ENCODE measurements at places on chromosomes 4 and X. TPM values are rescaled to one million over a fixed set of nuclear protein-coding genes. Genes with fewer than 3 reads are reported as not detected.

BLOC1S4 gene
- total RNA-seq: 7.8 TPM

- peak; percentile 58 for DNase-seq
These were observed 673.6 kb upstream of the TENM3 start for GRCh38 chr4:181569553-181569952.

DNA sequence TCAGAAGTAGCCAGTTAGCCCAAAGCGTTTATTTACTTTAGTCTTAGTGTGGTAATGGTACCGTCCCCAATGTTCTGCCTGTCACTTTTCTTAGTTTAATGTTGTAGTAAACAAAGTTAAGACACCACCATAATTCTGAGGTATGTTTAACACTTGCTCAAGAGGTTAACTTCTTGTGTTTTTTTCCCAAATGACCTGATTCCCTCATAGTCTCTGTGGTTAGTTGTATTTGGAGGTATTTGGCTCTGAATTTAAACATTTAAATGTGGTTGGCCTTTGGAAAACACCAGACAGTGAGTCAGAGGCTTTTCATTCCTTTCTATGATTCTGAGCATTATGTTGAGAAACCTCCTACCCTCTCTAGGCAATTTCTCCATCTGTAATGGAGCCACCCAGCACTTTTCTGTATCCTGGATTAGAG, 47.9 kb downstream of the CXCL1 start:
- peak; percentile 89 for DNase-seq

MORC4 gene
- total RNA-seq: 25.8 TPM

ZBTB49 gene
- total RNA-seq: 2.4 TPM

GRCh38 chrX:33161829-33162228, 49.5 kb downstream of the DMD start:
- no peak for DNase-seq

- DNase-seq: peak; percentile 73
These were observed 57.3 kb upstream of the PRSS12 start for GRCh38 chr4:118410138-118410537.

DNA sequence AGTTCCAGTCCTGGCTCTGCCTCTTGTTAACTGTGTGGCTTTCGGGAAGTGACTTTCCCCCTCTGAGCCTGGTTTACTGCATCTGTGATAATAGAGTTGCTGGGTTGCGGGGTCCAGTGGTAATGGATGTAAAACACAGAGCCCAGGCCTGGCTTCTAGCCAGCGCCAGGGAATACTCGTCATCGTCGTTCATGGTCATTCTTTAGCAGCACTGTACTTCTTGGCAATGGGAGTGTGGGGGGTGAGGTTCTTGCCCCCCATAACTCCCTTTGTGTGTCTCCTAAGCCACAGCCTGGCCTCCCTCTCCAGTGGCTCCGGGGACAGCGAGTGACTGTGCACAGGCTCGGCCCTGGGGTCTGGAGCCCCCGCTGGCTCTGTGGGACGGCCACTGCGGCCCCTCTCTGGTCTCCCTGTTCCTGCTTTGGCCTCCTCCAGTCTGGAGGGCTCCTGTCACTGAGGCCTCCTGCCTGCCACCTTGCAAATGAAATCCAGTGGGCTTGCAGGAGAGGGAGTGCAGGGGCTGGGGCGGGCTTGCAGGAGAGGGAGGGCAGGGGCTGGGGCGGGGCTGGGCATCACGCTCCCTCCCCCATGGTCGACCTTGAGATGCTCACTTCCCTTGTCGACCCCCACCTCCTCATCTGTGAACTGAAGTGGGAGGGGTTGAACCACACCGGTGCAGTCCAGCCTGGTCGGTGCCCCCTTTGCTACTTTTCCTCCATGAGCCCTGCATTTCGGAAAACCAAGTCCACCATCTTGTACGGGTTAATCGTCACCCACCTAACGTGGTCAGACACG, 13.2 kb downstream of the PSAPL1 start:
- no peak for DNase-seq

GRCh38 chrX:150763810-150764209, 70.6 kb downstream of the MTMR1 start:
- no peak for DNase-seq

MGARP gene
- total RNA-seq: 0.37 TPM

SPANXA2 gene
- total RNA-seq: not detected

DNA sequence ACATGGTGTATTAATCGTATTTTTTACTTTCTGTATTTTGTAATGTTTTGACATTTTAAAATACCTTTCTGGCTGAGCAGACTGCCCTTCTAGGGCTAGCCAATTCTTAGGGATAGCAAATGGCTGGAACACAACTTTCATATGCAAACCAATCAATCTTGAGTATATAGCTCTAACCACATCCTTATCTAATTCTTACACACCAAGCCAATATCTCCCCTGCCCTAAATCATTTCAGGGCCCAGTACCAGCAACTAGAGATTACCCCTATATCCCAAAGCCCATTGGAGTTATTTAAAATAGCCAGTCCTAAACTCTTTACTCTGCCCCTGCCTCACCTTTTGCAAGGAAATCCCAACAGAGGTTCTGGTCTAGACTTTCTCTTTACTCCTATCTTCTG, 58.3 kb downstream of the INTS12 start:
- no peak for DNase-seq

- DNase-seq: no peak
These were observed 341.3 kb upstream of the MAGEB16 start for GRCh38 chrX:35456891-35457290.

SH2D1A gene
- total RNA-seq: not detected

DNA sequence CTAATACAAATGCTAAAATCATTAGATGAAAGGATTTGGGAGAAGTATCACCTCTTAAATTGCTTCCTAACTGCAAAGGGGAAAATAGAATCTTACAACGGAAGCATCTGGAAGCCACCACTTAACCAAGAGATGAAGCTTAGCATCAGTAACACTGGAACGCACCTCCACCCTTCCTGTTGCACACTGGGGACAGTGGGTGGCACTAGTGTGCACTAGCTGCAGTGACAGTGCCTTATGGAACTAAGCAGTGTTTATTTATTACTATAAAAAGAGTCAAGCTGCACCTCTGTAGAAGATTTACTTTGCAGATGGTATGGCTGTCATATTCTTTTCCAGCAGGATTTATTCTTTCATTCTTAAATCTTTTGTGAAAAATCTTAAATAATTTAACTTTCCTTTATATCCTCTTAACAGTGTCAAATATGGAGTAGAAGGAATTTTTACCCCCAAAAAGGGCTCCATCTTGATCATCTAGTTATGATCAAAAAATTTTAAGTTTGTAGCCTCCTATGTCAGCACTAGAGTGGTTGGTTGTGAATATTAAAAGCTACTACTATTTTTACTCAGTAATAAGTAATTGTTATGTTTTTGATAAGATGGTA, 76.7 kb downstream of the SCD5 start:
- no peak for DNase-seq

DNA sequence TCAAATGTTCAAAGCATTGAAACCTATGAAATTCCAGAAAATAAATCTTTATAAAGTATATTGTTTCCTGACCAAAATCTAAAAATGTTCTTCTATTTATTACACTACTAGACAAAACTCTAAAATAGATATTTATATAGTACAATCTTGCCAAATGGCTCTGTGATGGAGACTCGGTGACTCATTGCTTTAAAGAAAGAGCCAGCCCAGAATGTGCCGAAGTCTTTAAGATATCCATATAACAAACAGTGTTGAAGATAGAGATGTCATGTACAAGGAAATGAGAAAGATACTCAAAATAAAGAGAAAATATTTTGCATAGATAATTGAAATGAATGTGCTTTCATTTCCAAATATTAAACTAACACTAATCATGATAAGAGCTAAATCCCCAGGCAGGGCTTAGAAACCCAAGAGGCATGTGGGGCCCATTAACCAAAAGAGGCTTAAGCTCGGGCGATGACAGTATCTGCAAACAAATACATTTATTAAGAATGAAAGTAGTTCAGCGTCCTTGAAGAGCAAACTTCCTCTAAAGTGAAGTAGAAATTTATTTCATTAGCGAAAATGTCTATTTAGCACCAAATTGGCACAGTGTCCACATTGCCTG, 102.1 kb upstream of the FAM9B start:
- DNase-seq: no peak

GRCh38 chr4:87838205-87838604, 5.4 kb downstream of the MEPE start:
- DNase-seq: no peak

GRCh38 chr4:40241026-40241425, 44.2 kb downstream of the RHOH start:
- DNase-seq: no peak

GRCh38 chrX:21476909-21477308, 102.7 kb downstream of the CNKSR2 start:
- DNase-seq: no peak

LRCH2 gene
- not detected for total RNA-seq

DNA sequence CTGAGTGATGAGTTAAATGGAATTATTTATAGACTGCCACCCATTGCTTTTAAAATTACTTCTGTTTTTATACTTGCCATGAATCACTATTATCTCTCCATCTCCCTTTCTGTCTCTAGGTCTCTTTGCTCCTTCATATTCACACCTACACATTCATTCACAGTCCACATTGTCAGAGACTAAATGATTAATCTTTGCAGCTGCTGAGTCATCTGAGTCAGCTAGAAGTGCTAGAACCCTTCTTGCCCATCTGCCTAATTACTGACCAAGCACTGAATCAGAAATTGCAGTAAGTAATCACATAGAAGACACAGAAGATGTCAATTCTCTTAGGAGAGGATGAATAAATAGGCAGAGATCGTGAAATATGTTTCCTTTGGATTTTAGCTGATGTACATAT, 31.6 kb upstream of the RPS6KA6 start:
- DNase-seq: peak; percentile 38

GRCh38 chr4:136691607-136692006, 840.7 kb downstream of the PCDH18 start:
- no peak for DNase-seq

DNA sequence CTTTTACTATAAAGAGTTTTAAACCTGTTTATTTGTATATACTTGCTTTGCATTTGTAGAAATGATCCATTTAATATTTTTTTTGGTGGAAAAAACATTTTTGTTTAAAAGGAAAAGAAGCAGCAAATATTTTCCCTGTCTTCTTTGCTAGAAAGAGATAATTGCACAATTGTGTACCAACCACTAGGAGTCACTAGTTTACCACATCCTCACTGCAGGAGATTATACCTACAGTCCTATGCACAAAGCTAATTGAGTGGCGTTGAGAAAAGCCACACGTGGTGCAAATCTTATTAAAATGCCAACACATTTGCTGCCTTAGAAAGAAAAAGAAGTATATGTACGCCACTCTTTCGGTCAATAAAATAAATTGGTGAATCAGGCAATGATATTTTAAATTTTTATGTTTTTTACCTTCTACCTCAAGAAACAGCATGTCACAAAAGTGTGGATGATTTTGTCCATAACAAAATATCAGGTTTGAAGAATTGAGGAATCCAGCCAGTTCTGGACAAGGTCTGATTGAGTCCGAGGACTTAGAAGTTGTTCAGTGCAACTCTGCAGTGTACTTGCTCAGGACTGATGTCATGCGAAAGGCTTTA, 102.9 kb downstream of the GRXCR1 start:
- no peak for DNase-seq

DNA sequence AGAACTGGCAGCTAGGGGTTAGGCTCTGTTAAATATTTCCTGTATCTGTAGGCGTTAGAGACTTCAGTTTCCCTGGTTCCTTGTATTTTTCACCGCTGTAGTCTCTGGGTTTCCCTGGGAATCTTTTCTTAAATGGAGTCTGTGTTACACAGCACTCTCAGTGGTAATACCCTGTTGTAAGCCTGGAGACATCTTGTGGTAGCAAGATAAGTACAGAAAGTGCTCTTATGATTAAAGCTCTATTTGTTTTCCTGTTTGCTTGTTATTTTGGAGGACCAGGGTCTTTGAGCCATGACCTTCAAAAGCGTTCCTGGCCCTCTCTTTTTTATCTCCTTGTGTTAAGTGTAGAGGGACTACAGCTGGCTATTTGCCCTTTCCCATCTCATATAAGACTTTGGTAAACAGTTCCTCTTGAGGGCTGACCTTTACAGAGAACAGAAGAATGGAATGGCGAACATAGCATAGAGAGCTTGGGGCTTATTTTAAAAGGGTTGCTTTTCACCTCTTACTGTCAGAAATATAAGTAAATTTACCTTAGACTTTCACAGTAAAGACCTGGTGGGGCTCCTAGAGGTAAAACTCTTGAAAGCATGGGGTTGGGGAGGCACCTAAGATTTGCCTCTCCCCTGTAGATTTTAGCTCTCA, 782.5 kb downstream of the FAT4 start:
- DNase-seq: no peak

DNA sequence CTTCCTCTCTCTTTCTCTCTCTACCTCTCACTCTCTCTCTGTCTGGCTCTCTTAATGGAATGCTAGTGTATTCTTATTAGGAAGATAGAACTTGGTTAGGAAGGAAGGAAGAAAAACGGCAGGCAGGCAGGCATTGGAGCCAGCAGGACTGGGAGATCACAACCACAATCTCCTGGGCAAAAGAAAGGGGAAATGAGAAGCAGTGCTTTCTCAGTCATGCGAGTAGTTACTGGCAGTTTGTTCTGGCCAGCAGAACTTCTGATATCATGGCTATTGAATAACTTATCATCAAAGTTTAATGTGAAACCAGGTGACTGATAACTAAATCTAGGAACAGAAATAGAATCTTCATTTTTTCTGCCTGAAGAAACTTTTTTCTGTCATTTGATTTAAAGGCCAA, 60.9 kb upstream of the PAGE1 start:
- no peak for DNase-seq

GRCh38 chrX:30196322-30196721, 19.0 kb upstream of the MAGEB2 start:
- peak; percentile 1 for DNase-seq

- no peak for DNase-seq
These were observed 10.5 kb upstream of the SLC39A8 start for GRCh38 chr4:102355748-102356147.

- peak; percentile 45 for DNase-seq
These were observed 15.7 kb downstream of the SPCS3 start for GRCh38 chr4:176335421-176335820.

HTN1 gene
- total RNA-seq: not detected

GRCh38 chr4:48223633-48224295, 45.9 kb downstream of the TEC start:
- DNase-seq: peak; percentile 83

PPP4R3C gene
- not detected for total RNA-seq

MAGEA12 gene
- total RNA-seq: not detected

- no peak for DNase-seq
These were observed 507.6 kb downstream of the CENPC start for GRCh38 chr4:67037504-67038227.

FGF16 gene
- not detected for total RNA-seq

All from foreskin keratinocyte (primary cell).